Activated CD8-positive, alpha-beta memory T cell treated with anti-CD3 and anti-CD28 coated beads for 1 hour (primary cell): ENCODE measurements at places on chromosomes 1 and 21.

- DNase-seq: no peak
Observed at GRCh38 chr1:65826782-65827181, 34.1 kb downstream of the PDE4B start.

DNA sequence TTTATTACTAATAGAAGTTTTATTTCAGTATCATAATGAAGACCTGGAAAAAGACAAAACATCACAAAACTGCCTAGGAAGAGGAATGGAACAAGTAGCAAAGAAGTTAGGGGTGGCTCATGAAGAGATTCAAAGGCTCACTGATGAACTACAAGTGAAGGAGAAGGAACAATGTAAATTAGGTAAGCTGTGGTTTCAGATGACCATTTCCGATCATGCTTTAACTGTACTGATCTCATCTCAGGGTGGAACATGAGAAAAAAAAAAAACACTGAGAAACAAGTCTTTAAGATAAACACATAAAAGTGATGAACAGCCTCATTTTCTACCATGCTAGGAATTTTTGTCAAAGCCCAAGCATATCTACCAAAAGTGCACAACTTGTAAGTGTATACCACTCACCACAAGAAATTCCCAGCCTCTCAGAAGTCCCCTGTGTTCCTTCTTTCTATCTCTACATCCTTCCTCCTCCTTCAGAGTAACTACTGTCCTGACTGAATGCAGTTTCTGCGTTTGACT lies 19.6 kb downstream of the CCDC30 start:
- DNase-seq: no peak

DNA sequence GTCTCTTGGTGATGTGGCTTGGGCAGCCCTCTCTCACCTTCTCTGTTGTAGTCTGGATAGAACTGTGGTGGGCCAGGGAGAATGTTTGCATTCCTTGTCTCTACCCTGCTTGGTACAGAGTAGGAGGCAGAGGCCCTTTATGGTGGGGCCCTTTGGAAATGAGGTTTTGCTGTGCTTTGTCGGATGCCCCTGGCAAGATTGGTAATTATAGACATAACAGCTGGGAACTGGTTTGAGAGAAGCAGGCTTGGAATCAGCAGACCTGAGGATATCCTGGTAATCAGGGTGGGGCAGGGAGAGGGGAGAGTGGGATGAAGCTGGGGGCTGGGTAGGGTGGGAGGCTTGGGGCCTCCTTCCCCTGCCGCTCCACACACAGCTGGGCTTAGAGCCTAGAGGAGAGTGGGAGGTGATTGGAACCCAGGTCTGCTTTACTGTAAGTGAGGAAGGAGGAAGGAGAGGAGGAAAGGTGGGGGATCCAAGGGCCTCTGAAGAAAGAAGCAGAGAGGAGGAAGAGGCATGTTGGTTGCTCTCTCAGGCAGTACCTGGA lies 5.0 kb downstream of the VANGL2 start:
- no peak for DNase-seq

GRCh38 chr1:203823306-203823705 lies 27.9 kb downstream of the ZBED6 start:
- DNase-seq: no peak

- DNase-seq: no peak
Observed at GRCh38 chr21:15731243-15731613, 1.4 kb downstream of the USP25 start.
